Kidney (tissue), 22 donors: ENCODE measurements at places on chromosomes 1 and 21. TPM values are rescaled to one million over a fixed set of nuclear protein-coding genes. Genes with fewer than 3 reads are reported as not detected.

DNA sequence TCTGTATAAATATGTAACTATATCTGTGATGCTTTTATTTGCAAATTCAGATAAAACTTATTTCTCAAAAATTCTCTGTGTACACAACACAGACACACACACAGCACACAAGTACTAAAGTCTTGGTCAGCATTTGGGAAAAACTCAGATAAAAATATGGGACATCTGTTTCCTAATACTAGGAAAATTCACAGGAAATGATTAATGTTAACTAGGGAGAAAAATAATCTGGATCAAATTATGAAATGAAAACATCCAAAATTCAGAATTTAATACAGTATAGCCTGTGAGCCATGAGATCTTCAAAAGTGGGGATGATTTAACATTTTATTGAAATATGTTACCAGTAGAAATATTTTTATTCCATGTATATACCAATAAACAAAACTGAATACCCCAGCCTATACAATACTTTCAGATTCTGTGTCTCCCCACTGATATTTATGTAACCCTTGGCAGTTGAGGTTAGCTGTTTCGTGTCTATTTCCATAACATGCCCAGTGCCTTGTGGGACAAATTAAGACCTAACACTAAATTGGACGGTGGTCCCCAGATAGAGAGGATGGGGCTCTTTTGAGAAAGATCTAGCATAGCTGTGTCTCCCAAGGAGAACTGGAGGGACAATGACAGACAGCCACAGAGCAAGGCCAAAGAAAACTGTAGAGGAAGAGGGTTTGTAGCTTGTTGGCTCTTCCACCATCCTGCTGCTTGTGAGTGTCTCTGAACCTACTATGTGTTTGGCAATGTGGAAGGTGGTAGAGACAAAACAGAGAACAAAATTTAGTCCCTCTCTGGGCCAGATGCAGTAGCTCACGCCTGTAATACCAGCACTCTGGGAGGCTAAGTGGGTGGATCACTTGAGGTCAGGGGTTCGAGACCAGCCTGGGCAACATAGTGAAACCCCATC is 47.2 kb downstream of the GNG12 start:
- no peak for DNase-seq

- no peak for DNase-seq
Measured at GRCh38 chr21:33861125-33861524, 54.5 kb downstream of the ATP5PO start.

The SPRR2G gene
- polyA plus RNA-seq, result not detected

DNA sequence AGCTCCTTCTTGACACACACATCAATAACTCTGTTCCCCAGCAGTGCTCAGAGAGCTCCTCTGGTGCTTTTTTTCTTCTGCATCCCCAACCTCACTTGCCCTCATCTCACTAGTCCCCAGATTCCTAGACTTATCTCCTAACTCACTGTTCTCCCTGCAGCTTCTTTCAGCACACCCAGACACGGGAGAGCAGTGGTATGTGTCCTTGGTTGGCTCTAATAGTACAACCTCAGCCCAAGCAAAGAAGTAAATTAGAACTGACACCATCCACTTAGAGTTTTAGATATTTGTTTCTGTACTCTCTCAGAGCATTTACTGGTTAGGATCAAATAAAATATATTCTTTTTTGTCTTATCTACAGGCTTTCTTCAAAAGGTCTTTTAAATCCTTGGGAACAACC is 201.4 kb upstream of the SNX7 start:
- DNase-seq, result no peak

The CCDC185 gene
- polyA plus RNA-seq, result not detected

The CCDC181 gene
- polyA plus RNA-seq, result 8.2 TPM

DNA sequence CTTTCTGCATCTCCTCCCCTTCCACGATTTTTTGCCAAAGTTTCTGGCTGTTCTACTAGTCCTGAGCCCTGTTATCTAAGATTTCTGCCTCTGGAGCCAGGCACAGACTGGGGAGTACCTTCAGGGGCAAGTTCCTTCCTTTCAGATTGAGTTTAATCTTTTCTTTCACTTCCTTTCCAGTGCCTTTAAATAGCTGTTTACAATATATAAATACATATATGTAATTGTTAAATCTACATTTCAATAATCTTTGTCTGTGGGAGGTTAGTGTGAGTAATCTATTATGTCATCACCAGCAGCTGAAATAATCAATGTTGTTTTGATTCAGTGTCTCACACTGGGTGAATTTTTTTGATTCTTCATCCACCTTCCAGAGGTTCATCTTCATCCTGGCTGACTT is 31.8 kb downstream of the DIPK1A start:
- no peak for DNase-seq

The BSND gene
- 22.7 TPM for polyA plus RNA-seq

DNA sequence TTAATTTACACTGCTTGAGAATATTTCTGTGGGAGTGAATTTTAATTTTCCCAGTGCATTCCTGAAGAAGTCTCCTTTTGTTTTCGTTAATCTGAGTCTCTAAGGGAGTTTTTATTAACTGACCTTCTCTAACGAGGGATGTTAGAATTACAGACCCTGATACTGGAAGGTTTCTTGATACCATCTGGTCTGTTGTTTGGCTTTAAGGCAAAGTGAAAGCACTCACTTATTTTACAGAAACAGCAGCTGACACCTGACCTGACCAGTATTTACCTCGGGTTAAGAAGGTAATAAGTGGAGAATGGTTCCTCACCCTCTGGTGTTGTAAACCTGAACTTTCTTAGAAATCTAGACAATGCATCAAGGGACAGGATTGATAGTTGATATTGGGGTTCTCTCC is 12.4 kb downstream of the CDC14A start:
- no peak for DNase-seq

DNA sequence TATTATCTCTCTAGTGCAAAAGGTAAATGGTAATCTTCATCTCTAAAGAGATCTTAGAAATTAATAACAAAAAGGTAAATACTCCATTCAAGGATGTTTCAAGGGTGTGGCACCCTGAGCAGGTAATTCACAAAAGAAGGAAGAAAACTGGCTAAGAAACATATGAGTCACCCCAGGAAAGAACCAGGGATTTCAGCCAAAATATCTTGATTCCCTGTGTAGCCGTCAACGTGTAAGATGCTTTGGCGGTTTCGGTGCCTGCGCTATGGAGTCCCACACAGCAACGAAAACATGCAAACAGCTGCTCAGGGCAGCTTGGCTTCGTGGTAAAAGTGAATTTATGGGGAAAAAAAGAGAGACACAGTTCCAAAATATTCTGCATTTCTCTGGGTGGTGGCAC is 3.7 kb downstream of the ITGB2 start:
- no peak for DNase-seq

DNA sequence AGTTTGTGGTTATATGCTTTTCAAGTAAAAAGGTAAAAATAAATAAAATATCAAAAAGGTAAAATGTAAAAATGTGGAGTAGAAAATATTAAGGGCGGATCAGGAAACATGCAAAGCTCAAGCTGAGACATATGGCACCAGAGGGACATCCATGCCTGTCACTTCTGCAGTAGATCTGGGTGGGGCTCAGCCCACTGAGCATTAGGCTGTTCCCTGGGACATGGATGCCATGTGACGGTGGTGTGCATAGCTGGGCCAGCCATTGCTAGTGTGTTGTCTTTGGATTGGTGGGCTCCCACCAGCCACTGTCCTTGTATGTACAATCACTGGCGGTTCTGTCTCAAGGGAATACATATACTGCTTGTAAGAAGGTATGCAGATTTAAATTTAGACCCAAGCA is 3.0 kb downstream of the TTC13 start:
- no peak for DNase-seq

DNA sequence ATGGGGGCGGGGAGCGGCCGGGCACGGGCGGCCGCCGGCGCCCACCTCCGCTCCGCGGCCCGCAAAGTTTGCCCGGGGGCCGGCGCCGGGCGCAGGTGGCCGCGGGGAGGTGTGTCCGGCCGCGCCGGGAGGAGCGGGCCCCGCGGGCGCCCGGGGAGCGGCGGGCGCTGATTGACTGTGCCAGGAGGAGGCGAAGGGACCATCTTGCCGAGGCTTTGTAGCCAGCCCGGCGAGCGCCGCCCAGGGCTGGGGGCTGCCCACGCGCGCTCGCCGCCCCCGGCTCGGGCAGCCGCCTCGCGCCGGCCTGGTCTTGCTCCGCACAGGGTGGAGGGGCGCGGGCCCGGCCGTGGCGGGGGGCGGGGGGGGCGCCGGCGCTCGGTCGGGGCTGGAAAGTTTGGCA is 432 bp downstream of the EPHB2 start:
- peak; percentile 34 for DNase-seq

The FCAMR gene
- 34.6 TPM for polyA plus RNA-seq

GRCh38 chr1:64616039-64616438 is 128.8 kb upstream of the RAVER2 start:
- no peak for DNase-seq

GRCh38 chr1:232891656-232892317 is 58.6 kb upstream of the NTPCR start:
- no peak for DNase-seq

GRCh38 chr1:116064616-116065015 is 46.6 kb upstream of the MAB21L3 start:
- no peak for DNase-seq
